CD4-positive, alpha-beta memory T cell (primary cell): ENCODE measurements at places on chromosomes 2 and 18. TPM values are rescaled to one million over a fixed set of nuclear protein-coding genes. Genes with fewer than 3 reads are reported as not detected.

DNA sequence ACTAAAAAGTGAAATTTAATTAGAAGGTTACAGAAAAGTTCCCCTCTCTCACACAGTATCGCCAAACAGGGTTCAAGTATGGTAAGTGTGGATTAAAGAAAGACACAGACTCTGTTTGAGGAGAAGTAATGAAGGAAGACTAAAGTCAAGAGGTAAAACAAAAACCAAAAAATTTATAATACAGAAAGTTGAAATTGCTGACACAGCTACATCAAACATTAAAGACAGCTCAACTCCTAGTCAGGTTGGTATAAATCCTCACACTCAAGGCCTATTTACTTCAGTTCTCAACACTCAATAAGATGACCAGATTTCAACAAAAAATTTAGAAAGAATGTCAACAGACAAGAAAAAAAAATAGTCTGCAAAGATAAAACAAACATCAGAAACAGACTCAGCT lies 300.5 kb upstream of the LINC00305 start:
- no peaks in the 10 kb centered on the region for H3K4me1 ChIP-seq
- H3K27ac ChIP-seq, result no peak overlapping the region
- H3K27me3 ChIP-seq, result no peaks in the 10 kb centered on the region
- no peak overlapping the region for H3K4me3 ChIP-seq
- no peak for DNase-seq

- H3K4me3 ChIP-seq, result no peak overlapping the region
- no peaks in the 10 kb centered on the region for H3K36me3 ChIP-seq
- DNase-seq, result no peak
These were observed 132.0 kb downstream of the VWC2L start for GRCh38 chr2:214542866-214543265.

- H3K27ac ChIP-seq, result no peak overlapping the region
- H3K27me3 ChIP-seq, result no peaks in the 10 kb centered on the region
- no peaks in the 10 kb centered on the region for H3K4me1 ChIP-seq
- no peak overlapping the region for H3K4me3 ChIP-seq
- H3K36me3 ChIP-seq, result no peaks in the 10 kb centered on the region
These were observed 7.3 kb upstream of the ATP6V1B1 start for GRCh38 chr2:70928366-70928765.

DNA sequence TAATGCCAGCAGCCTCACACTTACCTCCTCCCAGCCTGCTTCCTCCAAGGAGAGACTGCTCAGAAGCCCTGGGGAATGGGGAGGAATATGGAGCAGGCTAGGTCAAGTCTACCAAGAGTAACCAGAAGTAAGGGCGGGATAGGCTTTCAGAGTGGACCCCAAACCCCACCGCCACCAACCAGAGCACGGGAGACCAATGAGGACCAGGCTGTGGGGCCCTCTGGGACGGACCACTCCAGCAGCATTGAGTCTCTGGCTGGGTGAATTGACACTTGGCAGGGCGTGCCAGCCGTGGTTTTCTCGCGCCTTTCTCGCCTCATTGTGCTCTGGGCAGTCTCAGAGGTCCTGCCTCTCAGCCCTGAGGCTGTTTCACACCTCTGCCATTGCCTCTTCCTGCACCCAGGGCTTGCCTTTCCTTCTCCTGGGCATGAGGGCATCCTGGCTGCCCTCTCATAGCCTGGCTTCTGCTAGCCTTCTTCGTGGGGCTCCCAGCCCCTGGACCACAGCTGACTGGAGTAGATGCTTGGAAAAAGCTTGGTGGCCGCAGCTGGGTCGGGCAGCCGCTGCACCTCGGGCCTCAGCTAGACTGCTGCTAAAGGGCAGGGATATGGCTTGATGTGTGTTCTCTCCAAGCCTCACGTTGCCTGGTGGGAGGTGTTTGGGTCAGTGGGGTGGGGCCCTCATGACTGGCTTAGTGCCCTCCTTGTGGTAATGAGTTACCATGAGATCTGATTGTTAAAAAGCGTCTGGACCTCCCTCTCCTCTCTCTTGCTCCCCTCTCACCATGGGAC lies 40.5 kb upstream of the HS6ST1 start:
- H3K4me3 ChIP-seq, result no peak overlapping the region
- no peak overlapping the region for H3K27ac ChIP-seq
- H3K4me1 ChIP-seq, result no peaks in the 10 kb centered on the region
- no peak for DNase-seq

TMEM169 gene
- total RNA-seq, result 3.6 TPM
